ENCODE measurements at places on chromosomes 6 and 20. TPM values are rescaled to one million over a fixed set of nuclear protein-coding genes. Genes with fewer than 3 reads are reported as not detected.

Gene CCN5
- total RNA-seq = 0.63 TPM

Gene CARMIL1
- 10.7 TPM for total RNA-seq

Gene PRR18
- total RNA-seq = not detected

Gene GPLD1
- total RNA-seq = 0.74 TPM

Gene RGS17
- total RNA-seq = 3.3 TPM

Gene PRDM1
- 2.6 TPM for total RNA-seq

Gene SCGN
- total RNA-seq = not detected

Gene CLDN20
- 0.14 TPM for total RNA-seq

Measured in airway epithelial cell (primary cell).